ENCODE measurements at places on chromosomes 5 and 9.
A peak's percentile ranks its signal among the peaks of the same experiment; 100 is the strongest.

GRCh38 chr5:169551146-169551545, 32.4 kb upstream of the SPDL1 start:
- no peak for DNase-seq

- no peak for DNase-seq
These were observed 1872.8 kb upstream of the ACO1 start for GRCh38 chr9:30511666-30512065.

GRCh38 chr9:106964822-106965525, 102.0 kb downstream of the ZNF462 start:
- DNase-seq, result no peak

DNA sequence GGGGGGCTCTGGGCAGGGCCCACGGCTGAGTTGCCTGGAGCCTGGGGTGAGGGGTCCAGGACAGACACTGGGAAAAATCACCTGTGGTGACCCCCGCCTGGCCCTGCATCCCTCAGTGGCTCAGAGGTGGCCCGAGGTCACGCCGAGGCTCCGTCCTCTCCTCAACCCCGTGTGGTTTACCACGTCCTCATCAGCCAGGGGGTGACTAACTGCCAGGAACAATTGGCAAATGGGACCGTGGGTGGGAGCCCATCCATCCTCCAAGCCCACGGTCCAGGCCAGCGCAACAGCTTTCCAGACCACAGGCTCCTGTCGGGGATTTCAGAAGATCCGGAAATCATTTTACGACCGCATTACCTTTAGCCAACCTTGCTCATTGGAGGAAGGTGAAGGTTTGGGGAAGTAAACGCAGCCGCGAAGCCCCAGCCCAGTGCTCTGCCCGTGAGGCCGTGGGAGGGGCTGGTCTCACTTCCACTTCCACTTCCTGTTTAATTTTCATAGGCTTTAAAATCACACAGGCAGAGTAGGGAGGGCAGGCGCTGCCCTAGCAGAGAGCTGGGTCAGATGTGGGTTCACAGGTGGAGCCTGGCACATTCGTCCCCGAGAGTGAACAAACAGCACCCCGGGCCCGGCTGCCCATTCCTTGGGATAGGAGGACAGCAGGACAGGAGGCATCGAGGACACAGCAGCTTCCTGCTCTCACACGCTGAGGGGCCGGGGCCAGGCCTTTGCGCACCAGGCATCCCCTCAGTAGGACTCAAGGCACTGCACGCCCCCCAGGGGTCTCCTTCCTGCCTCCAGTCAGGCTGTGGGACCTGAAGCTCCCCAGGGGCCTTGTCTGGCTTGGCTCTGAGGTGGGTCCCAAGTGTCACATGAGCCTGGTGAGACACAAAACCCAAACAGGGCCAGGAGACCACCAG, 19.8 kb upstream of the SLC9A3 start:
- no peak for DNase-seq

GRCh38 chr5:151151793-151152192, 5.8 kb downstream of the ANXA6 start:
- DNase-seq, result no peak

GRCh38 chr5:15734058-15734457, 234.1 kb downstream of the FBXL7 start:
- DNase-seq, result no peak

- DNase-seq, result no peak
These were observed 2.0 kb downstream of the MZB1 start for GRCh38 chr5:139387611-139388197.

DNA sequence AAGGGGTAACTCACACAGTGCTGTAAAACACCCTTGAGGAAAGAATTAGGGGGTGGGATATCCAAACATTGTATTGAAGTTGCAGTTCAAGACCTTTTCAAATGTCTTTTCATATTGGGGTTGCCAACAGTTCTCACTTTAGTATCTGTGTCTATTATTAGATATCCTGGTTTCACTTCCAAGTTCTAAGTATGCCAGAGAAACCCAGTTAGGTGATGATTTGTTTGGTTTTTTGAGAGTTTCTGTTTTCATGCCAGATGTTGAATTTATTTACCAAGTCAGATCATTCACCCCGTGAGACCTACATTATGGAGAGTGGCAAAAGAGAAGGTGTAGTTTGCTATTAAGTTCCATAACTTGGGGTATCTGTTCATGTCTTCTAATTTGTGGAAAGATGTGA, 64.5 kb downstream of the C9orf152 start:
- DNase-seq, result no peak

DNA sequence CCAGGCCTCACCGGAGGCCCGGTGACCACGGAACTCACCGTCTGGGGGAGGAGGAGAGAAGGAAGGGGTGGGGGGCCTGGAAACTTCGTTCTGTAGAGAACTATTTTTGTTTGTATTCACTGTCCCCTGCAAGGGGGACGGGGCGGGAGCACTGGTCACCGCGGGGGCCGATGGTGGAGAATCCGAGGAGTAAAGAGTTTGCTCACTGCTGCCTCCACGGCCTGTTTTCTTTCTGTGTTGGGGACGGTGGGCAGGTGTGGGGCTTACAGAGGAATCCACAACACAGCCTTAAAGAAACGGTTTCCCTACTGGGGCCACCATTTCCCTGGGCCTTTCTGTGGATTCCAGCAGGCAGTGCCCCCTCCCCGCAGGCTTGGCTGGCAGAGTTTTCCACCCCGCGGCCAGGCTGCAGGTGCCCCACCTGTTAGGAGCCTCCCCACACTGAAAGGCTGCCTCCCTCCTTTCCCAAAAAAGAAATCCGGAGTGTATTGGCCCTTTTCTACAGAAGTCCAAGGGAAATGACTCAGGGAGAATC, 80.8 kb downstream of the NTNG2 start:
- DNase-seq, result peak; percentile 67

DNA sequence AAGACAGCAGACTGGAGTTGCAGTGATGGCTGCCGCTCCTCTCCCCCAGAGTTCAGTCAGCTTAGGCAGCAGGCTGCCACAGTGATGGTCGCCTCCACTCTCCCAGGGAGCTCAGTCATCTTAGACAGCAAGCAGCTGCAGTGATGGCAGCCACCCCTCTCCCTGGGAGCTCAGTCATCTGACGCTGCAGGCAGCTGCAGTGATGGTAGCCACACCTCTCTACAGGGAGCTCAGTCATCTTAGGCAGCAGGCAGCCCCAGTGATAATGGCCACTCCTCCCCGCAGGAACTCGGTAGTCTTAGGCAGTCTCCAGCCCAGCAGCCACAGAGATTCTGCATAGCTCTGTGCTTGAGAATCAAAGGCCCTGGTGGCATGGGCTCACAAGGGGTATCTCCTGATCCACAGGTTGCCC, 582.7 kb downstream of the DTWD2 start:
- peak; percentile 22 for DNase-seq

DNA sequence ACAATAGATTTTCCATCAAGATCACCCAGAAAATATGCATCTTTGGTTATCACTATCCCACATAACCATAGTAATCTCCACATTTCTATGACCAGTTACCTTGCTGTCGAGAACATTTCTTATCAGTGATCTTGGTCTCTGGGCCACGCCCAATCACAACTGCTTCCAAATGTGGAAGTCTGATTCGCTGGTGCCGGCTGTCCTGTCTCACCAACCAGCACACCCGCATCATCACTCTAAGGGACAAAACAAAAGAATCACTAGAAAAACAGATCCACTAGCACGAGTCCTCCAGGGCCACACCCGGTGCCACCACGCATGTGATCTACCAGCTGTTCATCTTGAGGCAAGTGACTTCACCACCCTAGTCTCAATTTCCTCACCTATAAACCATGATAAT, 11.8 kb downstream of the APTX start:
- DNase-seq, result no peak

Data from NCI-H1417 (cell line).